ENCODE measurements at places on chromosomes 1 and 21. TPM values are rescaled to one million over a fixed set of nuclear protein-coding genes. Genes with fewer than 3 reads are reported as not detected.
A peak's percentile ranks its signal among the peaks of the same experiment; 100 is the strongest.

DNA sequence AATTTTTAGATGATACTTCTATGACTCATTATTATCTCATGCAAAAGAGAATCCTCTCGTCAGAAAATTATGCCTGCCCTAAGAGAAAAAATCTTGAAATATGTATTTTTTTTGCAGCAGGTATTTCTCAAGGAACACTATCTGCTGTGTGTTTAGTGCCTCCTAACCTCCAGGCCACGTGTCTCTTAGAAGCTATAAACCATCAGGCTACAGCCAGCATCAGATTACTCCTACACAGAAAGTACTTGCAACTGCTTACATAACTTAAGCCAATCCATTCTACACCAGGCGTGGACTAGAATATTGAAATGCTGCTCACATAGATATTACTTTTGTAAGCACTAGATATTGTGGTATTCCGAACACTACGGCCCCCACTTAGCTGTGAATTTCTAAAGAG is 933.4 kb downstream of the PLA2G4A start:
- peak; percentile 47 for DNase-seq

DR1 gene
- 30.6 TPM for total RNA-seq

LCE1F gene
- total RNA-seq: not detected

GRCh38 chr1:87004857-87005256 is 90.4 kb downstream of the HS2ST1 start:
- no peak for DNase-seq

GRCh38 chr1:51750729-51751128 is 127.8 kb downstream of the NRDC start:
- no peak for DNase-seq

AIM2 gene
- 4.3 TPM for total RNA-seq

CASQ2 gene
- total RNA-seq: 38.5 TPM

GRCh38 chr21:29056538-29057050 is 16.9 kb downstream of the CCT8 start:
- DNase-seq: no peak

ARL8A gene
- 20.2 TPM for total RNA-seq

- DNase-seq: no peak
Measured at GRCh38 chr1:2803086-2803930, 1.8 kb upstream of the TTC34 start.

DNA sequence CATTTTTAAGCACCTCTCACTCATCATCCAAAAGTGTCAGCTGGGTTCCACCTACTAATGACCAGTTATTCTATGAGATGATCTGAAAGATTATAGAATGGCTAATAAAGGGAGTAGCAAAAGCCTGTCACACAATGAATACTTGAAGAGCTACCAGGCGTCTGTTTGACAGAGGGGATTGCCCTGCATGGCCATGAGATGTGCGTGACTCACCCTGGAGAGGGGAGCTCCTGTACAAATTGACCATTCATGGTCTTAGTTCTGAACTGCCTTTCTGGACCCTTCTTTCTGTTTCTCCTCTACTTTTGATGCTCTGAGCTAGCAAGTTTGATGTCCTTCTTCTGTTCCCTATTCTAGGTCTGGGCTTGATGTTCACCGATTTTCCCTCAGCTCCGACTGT is 85.2 kb upstream of the ABCD3 start:
- DNase-seq: no peak

TNFRSF1B gene
- 14.0 TPM for total RNA-seq

SYCP1 gene
- total RNA-seq: 2.4 TPM

GRCh38 chr1:201946224-201946908 is at the start of gene LMOD1:
Gene LMOD1 (minus strand): TSS chr1:201946548. CDS start chr1:201946340, 208 bp downstream.
- peak; percentile 99 for DNase-seq

DNA sequence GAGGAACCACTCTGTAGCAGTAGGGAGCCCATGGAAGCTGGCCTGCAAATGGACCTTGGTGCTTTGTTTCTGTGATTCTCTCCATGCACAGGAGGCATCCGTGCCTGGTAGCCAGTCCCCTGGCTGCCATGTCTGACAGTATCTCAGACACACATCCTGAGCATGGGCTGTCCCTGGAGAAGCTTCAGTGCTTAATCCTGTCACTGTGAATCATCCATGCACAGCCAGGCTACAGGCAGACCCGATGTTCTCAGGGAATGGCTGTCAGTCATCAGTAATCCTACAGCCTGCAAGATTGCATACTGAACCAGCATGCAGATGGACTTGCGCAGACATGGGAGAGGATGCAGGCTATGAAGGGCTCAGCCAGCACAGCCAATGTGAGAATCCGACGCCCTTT is 606.3 kb upstream of the PLXNA2 start:
- no peak for DNase-seq

GJB4 gene
- 0.24 TPM for total RNA-seq

DNA sequence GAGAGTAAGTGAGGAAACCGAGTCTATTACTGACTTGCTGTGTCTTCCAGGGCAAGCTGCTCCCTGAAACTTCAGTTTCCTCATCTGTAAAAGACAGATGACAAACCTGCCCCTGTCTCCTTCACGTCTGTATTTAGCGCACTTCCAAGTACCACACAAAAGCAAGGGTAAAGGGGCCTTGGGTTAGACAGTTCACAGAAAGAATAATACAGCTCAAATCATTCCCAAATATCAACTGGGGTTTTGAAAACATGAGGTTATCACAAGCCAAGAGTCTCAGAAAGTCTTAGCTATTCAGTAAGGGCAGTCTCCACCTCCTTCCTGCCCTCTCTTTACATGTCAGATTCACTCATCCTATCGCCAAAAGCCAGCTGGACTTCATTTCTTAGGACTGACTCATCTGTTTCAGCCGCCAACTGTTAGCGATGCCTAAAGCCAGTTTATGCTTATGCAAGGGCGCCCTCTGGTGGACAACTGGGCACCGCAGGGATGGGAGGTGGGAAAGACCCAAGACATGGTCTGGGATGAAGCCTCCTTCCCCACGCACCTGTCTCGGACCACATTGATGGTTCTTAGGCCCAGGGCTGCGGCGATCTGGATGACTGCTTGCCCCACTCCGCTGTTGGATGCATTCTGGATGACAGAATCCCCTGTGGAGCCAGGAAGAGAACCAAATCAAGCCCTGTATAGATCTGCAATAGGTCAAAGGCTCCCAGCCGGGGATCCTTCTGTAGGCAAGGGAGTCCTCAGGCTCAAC is 21.1 kb upstream of the SRSF4 start:
- peak; percentile 99 for DNase-seq

OR2L3 gene
- total RNA-seq: 3.6 TPM

DNA sequence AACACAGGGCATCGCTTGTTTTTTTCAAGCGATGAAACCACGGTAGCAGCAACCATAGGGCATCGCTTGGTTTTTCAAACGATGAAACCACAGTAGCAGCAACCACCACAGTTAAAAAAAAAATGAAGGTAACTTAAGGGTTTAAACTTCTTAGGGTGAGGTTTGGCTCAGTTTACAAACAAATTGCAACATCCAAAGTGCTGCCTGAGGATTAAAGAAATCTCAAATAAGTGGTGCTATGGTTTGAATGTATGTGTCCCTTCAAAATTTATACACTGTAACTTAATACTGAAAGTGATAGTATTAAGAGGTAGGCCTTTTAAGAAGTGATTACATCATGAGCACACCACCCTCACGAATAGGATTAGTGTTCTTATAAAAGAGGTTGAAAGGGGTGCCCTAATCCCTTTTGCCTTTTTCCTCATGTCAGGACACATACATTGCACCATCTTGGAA is 6.4 kb upstream of the GBP5 start:
- no peak for DNase-seq

DNA sequence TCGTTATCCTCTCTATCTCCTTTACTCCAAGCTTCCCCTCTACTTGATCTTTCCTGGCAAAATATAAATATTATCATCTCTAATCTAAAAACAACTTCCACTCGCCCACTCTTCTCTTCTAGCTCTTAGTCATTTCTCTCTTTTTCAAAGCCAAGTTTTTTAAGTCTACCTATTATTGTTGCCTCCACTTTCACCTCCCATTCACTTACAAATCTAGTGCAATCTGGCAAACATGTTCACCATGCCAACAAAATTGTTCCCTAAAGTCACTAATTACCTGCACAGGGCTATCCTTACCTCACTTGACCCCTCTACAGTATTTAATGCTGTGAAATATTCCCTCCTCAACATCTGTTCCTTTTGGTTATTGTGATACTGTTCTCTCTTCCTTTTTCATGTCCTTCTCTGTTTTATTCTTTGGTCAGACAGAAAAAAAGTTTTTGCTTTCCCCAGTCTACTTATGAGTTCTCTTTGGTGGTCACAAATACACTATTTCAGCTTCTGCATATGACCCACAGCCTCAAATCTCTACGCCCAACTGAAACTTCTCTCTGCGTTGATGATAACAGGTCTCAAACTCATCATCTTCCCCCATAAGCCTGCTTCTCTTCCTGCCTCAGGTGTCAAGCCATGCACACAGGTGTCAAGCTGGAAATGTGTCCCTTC is 31.9 kb upstream of the RAP1A start:
- no peak for DNase-seq

- DNase-seq: no peak
Measured at GRCh38 chr1:42933060-42933586, 25.5 kb downstream of the SLC2A1 start.

GUCA2A gene
- total RNA-seq: not detected

GRCh38 chr1:15700508-15700907 is 16.4 kb downstream of the PLEKHM2 start:
- peak; percentile 82 for DNase-seq

DNA sequence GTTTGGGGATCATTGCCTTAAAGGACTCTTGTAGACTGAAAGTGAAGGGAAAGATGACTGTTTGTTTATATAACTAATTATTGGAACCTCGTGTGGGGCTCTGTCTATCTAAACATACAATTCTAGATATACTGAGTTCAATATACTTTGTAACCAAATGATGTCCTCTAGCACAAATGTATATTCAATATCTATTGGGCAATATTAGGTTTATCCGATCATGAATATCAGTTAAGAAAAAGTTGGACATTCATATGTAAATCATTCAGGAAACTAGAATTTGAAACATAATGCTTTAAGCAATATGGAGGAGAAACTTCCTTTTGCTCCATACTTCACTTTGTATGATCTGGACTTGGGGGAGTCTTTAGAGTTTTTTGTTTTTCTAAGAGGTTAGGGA is 8.9 kb upstream of the RC3H1 start:
- no peak for DNase-seq

DNA sequence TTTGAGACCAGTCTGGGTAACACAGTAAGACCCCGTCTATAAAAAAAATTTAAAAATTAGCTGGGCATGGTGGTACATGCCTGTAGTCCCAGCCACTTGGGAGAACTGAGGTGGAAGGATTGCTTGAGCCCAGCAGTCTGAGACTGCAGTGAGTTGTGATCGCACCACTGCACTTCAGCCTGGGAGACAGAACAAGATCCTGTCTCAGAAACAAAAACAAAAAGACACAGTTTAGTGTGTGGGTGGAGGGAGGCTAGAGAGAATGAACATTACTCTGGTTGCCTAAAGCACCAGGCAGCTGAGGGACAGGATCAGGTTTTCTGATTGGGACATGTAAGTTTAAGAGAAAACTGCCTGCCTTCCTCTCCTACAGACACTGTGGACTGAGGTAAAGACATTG is 42.3 kb downstream of the VAMP4 start:
- DNase-seq: no peak

GRCh38 chr1:101142244-101142643 is 94.6 kb upstream of the S1PR1 start:
- DNase-seq: no peak

- peak; percentile 63 for DNase-seq
Measured at GRCh38 chr1:65059930-65060538, 88.0 kb upstream of the AK4 start.

S100A9 gene
- 224 TPM for total RNA-seq

DNA sequence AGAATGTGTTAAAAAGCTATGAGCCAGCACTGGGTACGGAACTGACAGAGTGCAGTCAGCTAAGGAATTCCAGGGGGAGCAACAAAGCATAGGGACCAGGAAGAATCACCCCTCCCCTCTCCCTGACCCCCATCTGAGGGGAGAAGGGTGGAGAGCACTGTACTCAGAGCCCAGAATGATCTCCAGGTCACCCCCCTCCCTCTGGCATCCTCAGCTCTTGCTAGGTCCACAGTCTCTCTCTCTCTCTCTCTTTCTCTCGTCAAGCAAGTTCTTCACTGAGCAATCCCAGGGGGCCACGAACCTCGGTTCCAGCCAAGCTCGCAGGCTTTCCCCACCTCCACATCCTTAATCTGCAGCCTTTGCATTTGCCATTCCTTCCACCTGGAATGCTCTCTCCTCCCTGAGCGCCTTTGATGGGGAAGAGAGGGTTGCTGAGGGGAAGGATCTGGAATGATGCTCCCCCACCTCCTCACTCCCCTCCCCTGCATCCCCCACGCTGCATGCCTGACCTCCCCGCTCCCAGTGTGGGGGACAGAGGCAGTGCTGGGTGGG is 6.7 kb upstream of the WASF2 start:
- DNase-seq: peak; percentile 70

OR10T2 gene
- 5.1 TPM for total RNA-seq

Data from umbilical cord (tissue), 2 donors.